ENCODE measurements at places on chromosomes 12 and 14. TPM values are rescaled to one million over a fixed set of nuclear protein-coding genes. Genes with fewer than 3 reads are reported as not detected.
A peak's percentile ranks its signal among the peaks of the same experiment; 100 is the strongest.

DNA sequence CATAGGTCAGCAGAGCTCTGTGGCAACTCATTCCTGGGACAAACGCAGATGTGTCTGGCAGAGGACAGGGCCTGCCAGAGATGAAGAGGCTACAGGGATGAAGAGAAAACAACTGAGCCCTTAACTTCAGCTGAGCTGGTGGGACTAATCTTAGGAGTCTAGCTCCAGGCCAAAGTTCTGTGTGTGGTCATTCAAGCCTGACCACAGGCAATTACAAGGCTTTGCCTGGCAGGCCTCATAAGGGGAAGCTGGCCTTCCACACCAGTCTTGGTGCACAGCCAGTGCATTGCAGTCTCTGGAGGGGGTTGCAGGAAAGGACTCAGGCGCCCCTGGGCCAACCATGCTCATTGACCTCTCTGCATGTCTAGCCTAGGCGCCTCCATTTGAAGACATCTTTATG lies 127.6 kb upstream of the DAAM1 start:
- no peaks in the 10 kb centered on the region for H3K27me3 ChIP-seq
- H3K36me3 ChIP-seq: no peaks in the 10 kb centered on the region
- no peak for ATAC-seq
- H3K27ac ChIP-seq: no peak overlapping the region

- no peaks in the 10 kb centered on the region for H3K4me1 ChIP-seq
- ATAC-seq: no peak
- H3K27ac ChIP-seq: no peak overlapping the region
- H3K27me3 ChIP-seq: no peaks in the 10 kb centered on the region
These were observed 262.6 kb upstream of the TMTC1 start for GRCh38 chr12:30046376-30046775.

- no peaks in the 10 kb centered on the region for H3K36me3 ChIP-seq
- H3K27ac ChIP-seq: peak within 1 kb of the TSS; percentile 73
- peak within 1 kb of the TSS; percentile 92 for H3K4me3 ChIP-seq
These were observed at the start of gene SAMD4A for GRCh38 chr14:54566410-54567223. TSS of gene SAMD4A (plus strand) at chr14:54567128. CDS start at chr14:54567917, 789 bp downstream.

GRCh38 chr12:98156697-98157096 lies 358.7 kb upstream of the TMPO start:
- no peaks in the 10 kb centered on the region for H3K4me1 ChIP-seq
- ATAC-seq: no peak
- no peaks in the 10 kb centered on the region for H3K36me3 ChIP-seq

DNA sequence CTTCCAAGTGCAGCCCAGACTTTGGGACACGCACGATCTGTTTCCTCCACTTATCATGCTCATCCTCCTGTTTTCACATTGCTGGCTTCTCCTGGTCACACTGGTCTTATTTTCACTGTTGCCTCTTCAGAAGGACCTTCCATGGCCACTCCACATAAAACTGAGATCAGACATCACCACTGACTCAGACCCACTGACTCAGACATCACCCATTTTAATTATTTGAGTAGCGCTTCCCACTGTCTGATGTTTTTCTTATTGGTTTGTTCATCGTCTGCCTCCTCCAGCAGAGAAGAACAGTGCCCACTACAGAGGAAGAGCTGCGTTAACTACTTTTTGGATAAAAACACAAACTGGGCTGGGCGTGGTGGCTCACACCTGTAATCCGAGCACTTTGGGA lies 270.5 kb upstream of the PWP1 start:
- no peaks in the 10 kb centered on the region for H3K27me3 ChIP-seq
- no peak overlapping the region for H3K4me3 ChIP-seq
- peaks cover 4% of the 10 kb centered on the region for H3K4me1 ChIP-seq
- peak overlapping the region; percentile 42 for H3K27ac ChIP-seq
- no peak for ATAC-seq

DNA sequence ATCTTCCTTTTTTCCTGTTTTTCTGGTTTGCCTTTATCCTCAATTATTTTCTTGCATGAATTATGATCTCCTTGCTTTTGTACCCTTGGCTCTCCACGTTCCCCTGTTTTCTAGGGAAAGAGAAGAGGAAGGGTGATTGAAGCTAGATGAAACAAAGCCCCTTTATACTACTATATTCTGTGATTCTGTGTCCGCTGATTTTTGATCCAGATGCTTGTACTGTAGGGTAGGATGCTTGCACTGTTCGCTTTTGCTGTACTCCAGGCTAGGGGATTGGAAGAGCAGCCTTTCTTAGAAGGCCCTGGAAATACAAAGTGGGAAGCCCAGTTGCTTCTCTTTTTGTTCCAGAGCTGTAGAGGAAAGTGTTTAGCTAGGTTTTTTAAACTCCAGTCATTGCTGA lies 35.1 kb upstream of the KLHDC2 start:
- peaks cover 8% of the 10 kb centered on the region for H3K36me3 ChIP-seq
- no peak for ATAC-seq
- no peaks in the 10 kb centered on the region for H3K4me1 ChIP-seq
- H3K4me3 ChIP-seq: no peak overlapping the region
- H3K27ac ChIP-seq: no peak overlapping the region

GRCh38 chr14:104421892-104422828 lies 157.4 kb upstream of the C14orf180 start:
- H3K27ac ChIP-seq: no peak overlapping the region
- H3K27me3 ChIP-seq: peaks cover 4% of the 10 kb centered on the region
- no peak overlapping the region for H3K4me3 ChIP-seq
- H3K4me1 ChIP-seq: no peaks in the 10 kb centered on the region
- no peaks in the 10 kb centered on the region for H3K36me3 ChIP-seq

GRCh38 chr12:96719660-96720362 lies 187.2 kb upstream of the NEDD1 start:
- ATAC-seq: peak; percentile 84
- H3K27me3 ChIP-seq: no peaks in the 10 kb centered on the region
- no peaks in the 10 kb centered on the region for H3K36me3 ChIP-seq
- H3K27ac ChIP-seq: peak overlapping the region; percentile 91

GRCh38 chr14:50619569-50620141 lies 48.5 kb downstream of the SAV1 start:
- H3K4me3 ChIP-seq: no peak overlapping the region
- H3K27me3 ChIP-seq: no peaks in the 10 kb centered on the region
- no peak overlapping the region for H3K27ac ChIP-seq
- no peaks in the 10 kb centered on the region for H3K4me1 ChIP-seq

DNA sequence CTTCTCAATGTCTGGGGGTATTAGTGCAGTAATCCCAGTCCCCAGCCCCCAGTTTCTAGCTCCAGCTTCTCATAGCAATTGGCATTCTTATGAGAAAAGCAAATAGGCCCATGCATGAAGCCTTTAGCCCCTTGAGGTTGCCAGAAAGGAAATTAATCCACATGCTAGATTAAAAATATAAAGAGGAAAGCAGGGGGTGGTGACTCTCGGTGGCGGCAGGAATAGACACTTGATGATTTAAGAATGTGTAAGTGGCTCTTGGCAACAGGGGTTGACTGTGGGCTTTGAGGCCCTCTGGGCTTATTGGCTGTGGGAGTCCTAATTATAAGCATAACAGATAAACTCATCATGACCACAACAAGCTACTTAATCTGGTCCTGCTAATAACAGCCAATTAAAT lies 1367.3 kb upstream of the FLRT2 start:
- no peaks in the 10 kb centered on the region for H3K4me1 ChIP-seq
- H3K4me3 ChIP-seq: no peak overlapping the region
- H3K27me3 ChIP-seq: no peaks in the 10 kb centered on the region
- H3K27ac ChIP-seq: no peak overlapping the region
- no peak for ATAC-seq
- H3K36me3 ChIP-seq: no peaks in the 10 kb centered on the region

GRCh38 chr12:12432364-12432763 lies 75.5 kb downstream of the BORCS5 start:
- no peaks in the 10 kb centered on the region for H3K27me3 ChIP-seq
- H3K36me3 ChIP-seq: peaks cover 46% of the 10 kb centered on the region
- ATAC-seq: no peak
- H3K4me3 ChIP-seq: peak overlapping the region; percentile 75
- peaks cover 54% of the 10 kb centered on the region for H3K4me1 ChIP-seq

- peaks cover 14% of the 10 kb centered on the region for H3K36me3 ChIP-seq
- H3K27ac ChIP-seq: no peak overlapping the region
- no peaks in the 10 kb centered on the region for H3K27me3 ChIP-seq
- H3K4me1 ChIP-seq: no peaks in the 10 kb centered on the region
- no peak overlapping the region for H3K4me3 ChIP-seq
- ATAC-seq: no peak
These were observed 211.0 kb downstream of the SSPN start for GRCh38 chr12:26406391-26406790.

GRCh38 chr12:108868781-108869180 lies 11.1 kb upstream of the DAO start:
- no peak overlapping the region for H3K4me3 ChIP-seq
- no peaks in the 10 kb centered on the region for H3K27me3 ChIP-seq
- H3K36me3 ChIP-seq: no peaks in the 10 kb centered on the region
- no peak overlapping the region for H3K27ac ChIP-seq
- ATAC-seq: no peak

DNA sequence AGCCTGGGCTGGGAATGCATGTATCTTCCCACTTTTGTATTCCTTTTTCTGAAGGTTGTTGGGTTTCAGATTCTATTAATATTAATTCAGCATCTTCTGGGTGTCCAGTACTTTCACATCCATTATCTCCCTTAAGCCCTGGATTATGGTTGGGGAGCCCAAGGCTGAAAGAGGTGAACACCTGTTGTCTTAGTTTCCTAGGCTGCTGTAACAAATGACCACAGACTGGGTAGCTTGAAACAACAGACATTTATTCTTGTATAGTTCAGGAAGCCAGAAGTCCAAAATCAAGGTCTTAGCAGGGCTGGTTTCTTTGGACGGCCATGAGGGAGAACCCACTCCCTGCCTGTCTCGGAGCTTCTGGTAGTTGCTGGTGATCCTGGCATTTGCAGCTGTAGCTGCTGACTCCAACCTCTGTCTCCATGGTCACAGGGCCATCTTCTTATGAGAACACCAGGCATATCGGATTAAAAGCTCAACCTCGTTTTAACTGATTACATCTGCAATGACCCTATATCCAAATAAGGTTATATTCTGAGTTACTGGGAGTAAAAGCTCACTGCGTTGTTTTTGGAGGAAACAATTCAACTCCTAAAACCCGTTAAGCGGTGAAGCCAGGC lies 68.2 kb upstream of the CLMN start:
- H3K36me3 ChIP-seq: no peaks in the 10 kb centered on the region
- no peak overlapping the region for H3K4me3 ChIP-seq
- no peak overlapping the region for H3K27ac ChIP-seq
- no peaks in the 10 kb centered on the region for H3K4me1 ChIP-seq
- peaks cover 28% of the 10 kb centered on the region for H3K27me3 ChIP-seq
- ATAC-seq: no peak

DNA sequence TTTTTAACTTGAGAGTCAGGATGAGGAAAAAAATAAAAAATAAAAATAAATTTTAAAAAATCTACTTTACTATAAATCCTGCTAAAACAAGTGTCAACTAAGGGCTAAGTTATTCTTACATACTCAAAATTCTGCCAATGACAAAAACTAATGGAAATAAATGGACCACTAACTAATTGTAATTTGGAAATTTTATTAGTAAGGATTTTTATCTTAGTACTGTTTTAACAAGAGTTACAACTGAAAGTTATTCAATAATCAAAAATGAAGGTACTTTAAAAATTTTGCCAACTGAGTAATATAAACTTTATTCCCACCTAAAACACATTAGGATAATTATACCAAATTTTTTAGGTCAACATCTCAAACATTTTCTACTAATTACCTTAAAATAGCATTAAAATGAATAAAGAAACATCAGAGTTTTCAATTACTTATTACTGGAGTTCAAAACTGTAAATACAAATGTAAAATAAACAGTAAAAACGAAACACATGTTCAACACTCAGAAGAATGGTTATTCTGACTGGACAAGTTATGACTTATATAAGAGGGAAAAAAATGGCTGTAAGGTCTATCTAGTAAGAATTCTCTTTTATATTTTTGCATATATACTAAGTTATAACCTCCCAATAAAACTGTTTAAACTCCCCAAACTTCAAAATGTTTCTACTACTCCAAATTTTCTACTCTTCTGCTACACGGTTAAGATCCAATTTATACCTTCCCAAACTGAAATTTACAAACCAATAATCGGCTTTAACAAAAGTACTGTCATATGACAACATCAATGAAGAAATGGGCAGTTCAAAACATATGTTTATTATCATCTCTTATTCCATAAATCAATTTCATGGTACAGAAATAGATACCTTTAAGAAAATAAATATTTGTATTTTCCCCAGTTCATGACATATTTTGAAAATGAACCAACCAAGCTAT lies 2.7 kb downstream of the HECTD1 start:
- H3K4me3 ChIP-seq: peak overlapping the region; percentile 98
- ATAC-seq: no peak
- no peaks in the 10 kb centered on the region for H3K27me3 ChIP-seq
- H3K36me3 ChIP-seq: peaks cover 72% of the 10 kb centered on the region
- H3K4me1 ChIP-seq: peaks cover 42% of the 10 kb centered on the region

DNA sequence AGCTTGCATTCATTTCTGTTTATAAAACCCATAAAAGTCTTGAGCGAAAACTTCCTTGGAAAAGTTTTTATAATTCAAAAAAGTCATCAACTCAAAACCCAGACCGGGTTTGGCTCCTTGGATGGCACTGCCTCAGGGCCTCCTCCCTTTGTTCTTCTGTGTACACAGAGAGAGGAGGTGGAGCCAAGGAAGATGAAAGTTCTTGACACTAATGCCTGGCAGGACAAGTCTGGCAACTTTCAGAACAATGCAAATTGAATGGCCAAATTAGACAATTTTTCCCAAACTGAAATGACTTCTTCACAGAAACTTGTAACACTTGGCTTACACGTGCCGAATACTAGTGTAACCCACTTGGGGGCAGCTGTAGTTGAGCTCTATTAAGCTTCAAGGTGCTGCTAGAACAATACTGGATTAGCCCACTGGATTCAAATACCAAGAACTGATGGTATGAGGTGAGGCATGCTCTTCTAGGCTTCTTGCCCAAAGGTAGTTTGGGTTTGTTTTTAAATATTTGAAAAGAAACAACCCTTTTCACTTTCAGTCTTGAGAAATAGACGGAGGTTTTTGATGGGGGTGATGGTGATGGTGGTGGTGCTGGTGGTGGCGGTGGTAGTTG lies 86.6 kb upstream of the FRMD6 start:
- peaks cover 8% of the 10 kb centered on the region for H3K27me3 ChIP-seq
- no peak overlapping the region for H3K4me3 ChIP-seq
- H3K27ac ChIP-seq: no peak overlapping the region
- no peak for ATAC-seq
- H3K4me1 ChIP-seq: no peaks in the 10 kb centered on the region

RNASE7 gene
- not detected for total RNA-seq

MYF5 gene
- total RNA-seq: not detected

INTS13 gene
- total RNA-seq: 101 TPM

CCND2 gene
- 404 TPM for total RNA-seq

IKZF4 gene
- total RNA-seq: 19.1 TPM

TUNAR gene
- not detected for total RNA-seq

SLC24A4 gene
- not detected for total RNA-seq

All from activated T-helper 17 cell treated with anti-CD3 and anti-CD28 coated beads, Interleukin-2, amount 50 U/mL, for 72 hours (primary cell).